ENCODE measurements at places on chromosomes 1 and 21.
A peak's percentile ranks its signal among the peaks of the same experiment; 100 is the strongest.

GRCh38 chr1:67735806-67736627 lies 51.0 kb downstream of the GADD45A start:
- peak; percentile 47 for DNase-seq

DNA sequence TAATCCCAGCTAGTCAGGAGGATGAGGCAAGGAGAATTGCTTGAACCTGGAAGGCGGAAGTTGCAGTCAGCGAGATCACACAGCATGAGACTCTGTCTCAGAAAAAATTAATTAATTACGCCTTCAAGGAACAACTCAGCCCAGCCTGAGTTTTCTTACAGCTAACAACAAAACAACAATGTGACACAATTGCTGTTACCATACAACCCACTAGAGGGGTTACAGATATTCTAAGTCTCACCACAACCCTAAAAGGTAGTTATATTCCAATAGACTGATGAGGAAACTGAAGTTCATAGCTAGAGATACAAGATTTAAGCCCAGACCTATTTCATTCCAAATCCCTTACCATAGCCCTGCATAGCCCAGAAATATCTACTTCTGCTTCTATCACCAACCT lies 2.9 kb upstream of the LRRC8C start:
- DNase-seq, result no peak

DNA sequence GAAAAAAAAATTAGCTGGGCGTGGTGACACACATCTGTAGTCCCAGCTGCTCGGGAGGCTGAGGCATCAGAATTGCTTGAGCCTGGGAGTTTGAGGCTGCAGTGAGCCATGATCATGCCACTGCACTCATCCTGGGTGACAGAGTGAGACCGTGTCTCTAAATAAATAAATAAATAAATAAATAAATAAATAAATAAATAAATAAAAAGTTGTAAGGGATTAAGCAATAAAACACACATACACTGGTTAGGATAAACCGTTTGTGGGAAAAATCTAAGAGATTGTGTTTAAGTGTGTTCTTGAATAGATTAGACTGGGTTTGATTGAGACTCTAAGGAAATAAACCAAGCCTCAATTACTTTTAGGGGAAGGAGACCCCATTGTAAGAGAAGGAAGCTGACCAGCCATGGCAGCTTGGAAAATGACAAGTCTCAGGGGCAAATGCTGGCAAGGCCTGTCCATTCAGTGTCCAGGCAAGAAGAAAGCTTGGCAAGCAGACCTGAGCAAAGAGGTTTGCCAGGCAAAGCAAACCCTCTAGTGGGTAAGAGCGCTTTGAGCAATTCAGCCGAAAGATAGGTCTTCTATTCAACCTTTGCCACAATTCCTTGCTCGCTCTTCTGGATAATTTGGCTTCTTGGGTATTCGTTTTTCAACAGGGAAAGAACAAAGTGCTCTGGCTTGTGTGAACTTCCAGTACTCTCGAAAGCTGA lies 106.9 kb upstream of the SERBP1 start:
- DNase-seq, result no peak

DNA sequence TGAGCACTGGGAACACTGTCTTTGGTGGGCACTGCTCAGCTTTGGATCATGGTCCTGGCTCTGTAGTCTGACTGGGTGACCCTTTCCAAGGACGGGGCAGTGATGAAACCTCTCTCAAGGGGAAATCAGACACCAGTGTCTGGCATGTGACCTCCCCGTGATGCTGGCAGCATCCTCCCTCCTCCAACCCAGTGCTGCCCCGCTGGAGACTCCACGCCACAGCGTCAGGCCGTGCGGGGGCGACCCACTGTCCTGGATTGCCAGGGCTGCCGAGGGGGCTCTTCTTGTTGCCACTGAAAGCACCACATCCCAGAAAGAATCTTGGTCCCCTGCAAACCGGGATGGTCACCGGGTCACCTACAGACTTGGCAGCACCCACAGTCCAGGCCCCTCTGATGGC lies 146.4 kb upstream of the ARHGEF16 start:
- DNase-seq, result no peak
